ENCODE measurements at places on chromosomes 4 and X.

DNA sequence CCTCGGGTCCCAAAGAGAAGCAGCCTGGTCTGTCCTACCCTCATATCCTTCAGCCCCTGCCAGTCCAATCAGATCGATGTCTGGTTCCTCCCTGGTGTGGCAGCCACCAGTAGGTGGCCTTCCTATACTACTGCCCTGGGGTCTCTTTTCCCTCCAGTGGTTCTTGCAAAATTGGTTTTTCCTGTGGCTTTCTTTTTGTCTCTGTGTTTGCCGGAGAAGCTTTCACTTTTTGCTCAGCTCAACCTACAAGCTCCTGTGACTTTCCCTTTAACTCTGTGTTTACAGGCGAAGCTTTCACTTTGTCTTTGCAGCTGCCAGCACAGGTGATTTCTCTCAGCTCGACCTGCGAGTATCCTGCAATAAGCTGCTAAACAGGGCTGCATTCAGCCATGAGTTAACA, 46.8 kb downstream of the UGT2A3 start:
- DNase-seq: no peak

GRCh38 chr4:150325872-150326271, 247.6 kb downstream of the DCLK2 start:
- DNase-seq: no peak

DNA sequence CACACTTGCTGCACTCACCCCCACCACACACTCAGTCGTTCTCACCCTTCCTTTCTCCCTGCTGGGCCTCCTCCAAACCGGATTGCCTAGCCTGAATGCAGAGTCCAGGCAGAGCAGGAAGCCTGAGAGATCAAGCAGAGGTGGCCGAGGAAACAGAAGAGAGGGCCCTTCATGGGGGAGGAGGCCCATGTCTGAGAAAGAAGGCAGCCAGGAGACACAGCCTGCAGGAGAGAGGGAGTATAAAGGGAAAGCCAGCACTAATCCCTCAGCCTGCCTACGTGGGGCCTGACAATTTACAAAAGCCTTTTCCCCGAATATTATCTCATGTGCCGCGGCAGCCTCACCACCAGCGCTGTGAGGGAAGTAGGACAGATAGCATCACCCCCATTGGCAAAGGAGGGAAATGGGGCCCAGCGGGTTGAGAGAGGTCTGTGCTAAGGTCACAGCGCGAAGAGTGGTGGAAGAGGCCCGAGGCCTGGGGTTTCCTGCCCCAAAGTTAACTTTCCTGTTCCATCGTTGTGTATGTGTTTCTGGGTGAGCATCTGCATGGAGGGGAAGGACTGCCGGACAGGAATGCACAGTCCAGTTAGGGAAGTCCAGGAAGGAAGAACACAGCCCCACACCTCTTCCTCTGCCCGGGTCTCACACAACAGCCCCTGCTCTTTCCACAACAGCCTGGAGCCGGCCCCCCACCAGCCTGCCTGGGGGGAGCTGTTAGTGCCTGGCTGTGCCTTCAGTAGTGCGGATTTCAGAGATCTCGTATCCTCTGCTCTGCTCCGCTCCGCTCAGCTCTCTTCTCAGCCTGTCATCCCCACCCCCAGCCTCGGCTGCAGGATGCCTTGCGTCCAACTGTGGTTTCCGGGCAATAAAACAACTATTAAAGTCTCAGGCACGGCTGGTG, 50.9 kb upstream of the BCOR start:
- no peak for DNase-seq

DNA sequence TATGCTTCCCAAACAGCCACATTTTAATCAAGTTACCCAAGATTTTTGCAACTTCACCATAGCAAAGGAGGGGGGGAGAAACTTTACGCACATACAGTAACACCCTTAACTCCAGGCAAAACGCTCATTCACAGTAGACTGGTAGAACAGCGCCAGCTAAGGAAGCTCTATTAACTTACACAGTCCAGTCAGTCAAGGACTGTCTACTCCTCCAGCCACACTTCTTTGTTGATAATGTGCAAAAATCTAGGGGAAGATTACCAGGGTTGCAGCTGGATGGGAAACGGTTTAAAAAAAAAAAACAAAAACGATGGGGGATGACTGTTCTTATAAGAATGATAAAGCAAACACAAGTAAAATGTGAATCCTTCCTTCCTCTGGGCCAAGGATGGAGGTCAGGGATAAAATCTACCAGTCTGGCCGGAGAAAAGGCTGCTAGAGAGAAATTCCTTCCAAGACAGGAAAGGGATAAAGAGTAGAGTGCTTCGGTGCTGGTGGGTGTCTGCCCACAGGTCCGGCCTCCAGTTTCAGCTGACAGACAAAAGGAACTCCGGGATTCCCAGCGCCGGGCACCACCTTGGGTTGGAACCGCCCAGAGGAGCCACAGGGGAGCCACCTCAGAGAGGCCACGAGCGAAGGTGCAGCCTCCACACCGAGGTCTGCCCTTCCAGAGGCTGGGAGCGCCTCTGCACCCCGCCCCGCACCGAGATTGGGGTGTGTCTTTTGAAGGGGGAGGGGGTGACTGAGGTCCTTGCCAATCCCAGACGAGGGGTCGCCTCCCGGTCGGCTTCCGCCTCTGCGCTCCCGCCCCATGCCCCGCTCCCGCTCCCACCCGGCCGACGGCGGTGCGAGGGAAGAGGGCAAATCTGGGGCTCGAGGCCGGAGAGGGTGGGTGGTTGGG, 811 bp downstream of the ANKRD50 start:
- no peak for DNase-seq

GRCh38 chr4:15003401-15003890, 1.2 kb downstream of the CPEB2 start:
- DNase-seq: peak; percentile 30

DNA sequence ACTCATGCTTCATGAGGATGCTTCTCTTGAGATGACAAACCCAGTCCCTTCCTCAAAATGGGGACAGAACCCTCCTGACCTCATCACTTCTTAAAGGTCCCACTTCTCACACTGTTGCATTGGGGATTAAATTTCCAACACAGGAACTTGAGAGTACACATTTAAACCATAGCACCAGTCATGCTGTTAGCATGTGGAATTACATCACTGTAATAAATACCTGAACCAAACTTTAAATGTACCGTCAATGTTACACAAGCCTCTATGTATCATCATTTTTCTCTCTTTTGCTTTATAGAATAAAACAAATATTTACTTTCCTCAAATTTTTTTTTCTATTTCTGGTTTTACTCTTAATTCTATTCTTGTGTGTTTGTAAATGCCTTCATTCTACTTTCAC, 448.2 kb downstream of the CCSER1 start:
- DNase-seq: no peak

GRCh38 chr4:10960389-10960788, 275.8 kb upstream of the CLNK start:
- DNase-seq: no peak

DNA sequence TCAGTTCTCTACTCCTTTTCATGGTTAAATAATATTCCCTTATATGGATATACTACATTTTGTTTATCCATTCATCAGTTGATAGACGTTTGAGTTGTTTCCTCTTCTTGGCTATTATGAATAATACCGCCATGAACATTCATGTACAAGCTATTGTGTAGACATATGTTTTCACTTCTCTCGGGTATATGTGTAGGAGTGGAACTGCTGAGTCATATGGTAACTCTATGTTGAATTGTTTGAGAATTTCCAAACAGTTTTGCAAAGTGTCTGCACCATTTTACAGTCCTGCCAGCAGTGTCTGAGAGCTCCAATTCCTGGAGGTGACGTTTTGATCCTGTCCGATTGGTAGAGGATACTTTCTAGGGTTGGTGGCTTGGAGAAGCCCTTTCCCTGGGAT, 23.6 kb downstream of the PLAC1 start:
- no peak for DNase-seq

DNA sequence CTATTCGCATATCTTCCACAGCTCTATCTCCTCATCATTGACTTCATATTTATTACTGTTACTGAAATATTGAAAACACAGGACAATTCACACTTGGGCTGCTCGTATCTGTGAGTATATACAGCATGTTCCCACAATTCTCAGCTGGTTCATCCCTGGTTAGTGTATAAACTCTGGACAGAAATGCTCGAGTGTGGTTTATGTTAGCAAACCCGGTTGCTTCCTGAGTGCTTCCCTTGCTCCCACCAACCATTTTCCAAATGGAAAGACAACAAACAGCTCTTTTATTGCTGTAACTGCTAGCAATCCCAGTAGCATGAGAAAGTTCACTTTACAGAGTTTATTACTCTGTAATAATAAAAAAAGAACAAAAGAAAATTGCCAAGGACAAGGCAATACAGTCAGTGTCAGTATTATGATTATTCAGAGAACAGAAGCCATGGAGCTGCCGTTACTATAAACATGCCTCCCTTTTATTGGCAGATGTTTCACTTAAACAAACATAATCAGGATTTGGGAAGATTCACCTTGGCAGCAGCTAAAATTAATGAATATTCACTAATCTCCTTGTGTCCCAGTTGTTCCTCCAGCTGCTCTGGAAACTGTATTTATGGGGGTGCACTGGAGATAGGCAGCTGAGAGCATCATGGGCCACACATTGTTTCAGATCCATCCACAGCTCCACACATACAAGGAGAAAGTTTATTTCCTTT, 134.1 kb upstream of the GUCY1A1 start:
- no peak for DNase-seq

DNA sequence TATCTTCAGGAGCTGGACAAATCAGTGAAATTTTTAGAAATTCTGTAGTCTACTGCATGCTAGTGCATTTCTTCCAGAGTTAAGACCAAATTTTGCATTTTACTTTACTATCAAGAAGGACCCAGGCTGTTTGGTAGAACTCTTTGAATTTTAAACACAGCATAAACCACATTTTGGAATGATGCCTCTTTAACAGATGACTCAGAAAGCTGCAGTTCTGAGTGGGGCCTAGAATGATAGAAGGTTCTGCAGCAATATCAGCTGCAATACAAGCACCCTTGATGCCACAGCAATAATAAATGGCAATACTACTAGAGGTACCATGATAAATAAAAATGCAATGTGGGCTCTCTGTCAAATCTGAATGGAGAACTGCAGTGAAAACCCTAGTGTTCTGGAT, 198.7 kb downstream of the TMA16 start:
- DNase-seq: no peak

- no peak for DNase-seq
These were observed 158.6 kb downstream of the TRIML1 start for GRCh38 chr4:188297873-188298272.

DNA sequence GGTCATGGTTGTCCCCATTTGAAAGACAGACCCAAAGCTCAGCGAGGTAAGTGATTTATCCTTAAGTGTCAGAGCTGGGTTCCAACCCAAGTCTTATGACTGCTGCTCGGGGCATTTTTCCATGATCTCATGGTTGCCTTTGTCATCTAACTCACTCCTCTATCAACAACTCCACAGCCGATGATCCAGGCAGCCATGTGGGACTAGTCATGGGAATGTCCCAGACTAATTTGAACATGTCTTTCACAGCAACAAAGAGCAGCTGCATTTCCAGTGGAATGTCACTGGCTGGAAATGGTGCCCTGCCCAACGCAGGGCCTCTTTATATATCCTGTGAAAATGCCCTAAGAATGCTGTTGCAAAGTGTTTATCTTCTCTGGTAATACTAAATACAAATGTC, 284.8 kb upstream of the PPARGC1A start:
- DNase-seq: no peak

DNA sequence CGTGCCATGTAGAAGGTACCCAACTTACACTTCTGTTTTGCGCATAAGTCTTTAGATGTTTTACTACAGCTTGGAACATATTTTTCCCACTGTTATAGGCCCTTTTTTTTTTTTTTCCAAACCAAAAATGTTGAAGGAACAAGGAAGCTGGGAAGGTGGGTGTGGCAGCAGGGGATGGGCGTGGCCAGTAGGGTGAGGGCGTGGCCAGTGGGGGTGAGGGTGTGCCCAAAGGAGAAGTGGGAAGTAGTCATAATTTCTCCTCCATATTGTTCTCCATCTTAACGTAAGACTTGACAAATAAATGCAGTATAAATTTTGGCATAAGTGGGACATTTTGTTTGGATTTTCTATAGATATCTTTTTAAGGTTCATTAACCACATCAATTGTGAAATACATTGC, 30.4 kb downstream of the CLDN22 start:
- DNase-seq: no peak

DNA sequence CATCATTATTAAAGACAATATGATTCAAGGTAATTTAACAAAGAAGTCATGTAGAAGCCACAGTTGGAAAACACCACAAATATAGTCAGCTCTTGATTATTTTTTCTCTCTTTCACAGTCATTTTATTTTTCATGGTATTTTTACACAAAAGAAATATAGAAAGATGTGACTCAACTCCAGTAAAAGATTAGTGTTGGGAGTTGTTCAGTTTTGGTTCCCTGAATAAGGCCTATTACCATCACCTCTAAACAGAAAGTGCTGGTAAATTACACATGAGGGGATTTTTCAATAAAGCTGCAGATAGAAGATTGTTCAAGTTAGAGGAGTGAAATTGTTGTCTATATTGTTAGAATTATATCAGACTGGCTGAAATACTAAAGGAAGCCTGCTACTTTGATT, 107.0 kb downstream of the DDIT4L start:
- no peak for DNase-seq

- DNase-seq: no peak
These were observed 12.4 kb upstream of the NKX1-1 start for GRCh38 chr4:1418494-1419285.

DNA sequence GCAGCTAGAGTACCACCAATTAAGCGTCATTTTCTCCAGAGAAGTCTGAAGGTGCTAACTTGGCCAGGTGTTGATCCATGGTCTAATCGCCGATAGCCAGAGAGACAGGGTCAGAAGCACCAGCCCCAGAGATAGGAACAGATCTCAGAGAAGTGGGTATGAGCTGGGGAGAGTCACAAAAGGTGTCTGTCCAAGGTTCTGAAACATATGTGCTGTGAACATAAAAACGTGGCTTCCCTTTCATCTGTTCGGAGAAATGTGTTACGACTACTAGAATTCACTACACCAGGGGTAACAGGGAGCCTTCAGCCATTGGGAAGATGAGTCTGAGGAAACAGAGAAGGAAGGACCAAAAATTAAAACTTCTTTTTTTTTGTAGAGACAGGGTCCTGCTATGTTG, 91.3 kb downstream of the FBXL5 start:
- DNase-seq: no peak

GRCh38 chrX:71996826-71997225, 86.2 kb downstream of the NHSL2 start:
- no peak for DNase-seq

GRCh38 chr4:189804894-189805293, 135.8 kb upstream of the FRG1 start:
- no peak for DNase-seq

DNA sequence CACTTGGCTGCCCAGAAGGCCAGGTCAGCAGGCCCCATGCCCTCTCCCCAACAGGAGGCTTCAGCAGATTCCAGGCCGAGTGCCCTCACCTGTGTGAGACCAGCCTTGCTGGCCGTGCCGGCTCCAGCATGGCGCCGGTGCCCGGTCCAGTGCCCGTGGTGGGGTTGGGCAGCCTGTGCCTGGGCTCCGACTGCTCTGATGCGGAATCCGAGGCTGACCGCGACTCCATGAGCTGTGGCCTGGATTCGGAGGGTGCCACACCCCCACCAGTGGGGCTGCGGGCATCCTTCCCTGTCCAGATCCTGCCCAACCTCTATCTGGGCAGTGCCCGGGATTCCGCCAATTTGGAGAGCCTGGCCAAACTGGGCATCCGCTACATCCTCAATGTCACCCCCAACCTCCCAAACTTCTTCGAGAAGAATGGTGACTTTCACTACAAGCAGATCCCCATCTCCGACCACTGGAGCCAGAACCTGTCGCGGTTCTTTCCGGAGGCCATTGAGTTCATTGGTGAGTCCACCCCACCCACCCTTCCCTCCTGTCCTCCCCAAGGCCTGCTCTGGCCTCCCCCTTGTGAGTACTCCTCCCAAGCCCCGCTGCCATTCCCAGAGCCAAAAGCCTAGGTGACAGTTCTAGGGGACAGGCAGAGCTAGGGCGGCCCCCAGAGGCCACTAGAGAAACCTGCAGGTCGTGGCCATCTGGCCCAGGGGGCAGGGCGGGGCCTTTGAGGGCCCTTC, 2.3 kb downstream of the DUSP9 start:
- DNase-seq: no peak
